ENCODE measurements at places on chromosomes 2 and 18.

- no peak for DNase-seq
Observed at GRCh38 chr2:66702301-66702700, 267.4 kb downstream of the MEIS1 start.

- no peak for DNase-seq
Observed at GRCh38 chr2:234483568-234484251, 13.2 kb downstream of the ARL4C start.

DNA sequence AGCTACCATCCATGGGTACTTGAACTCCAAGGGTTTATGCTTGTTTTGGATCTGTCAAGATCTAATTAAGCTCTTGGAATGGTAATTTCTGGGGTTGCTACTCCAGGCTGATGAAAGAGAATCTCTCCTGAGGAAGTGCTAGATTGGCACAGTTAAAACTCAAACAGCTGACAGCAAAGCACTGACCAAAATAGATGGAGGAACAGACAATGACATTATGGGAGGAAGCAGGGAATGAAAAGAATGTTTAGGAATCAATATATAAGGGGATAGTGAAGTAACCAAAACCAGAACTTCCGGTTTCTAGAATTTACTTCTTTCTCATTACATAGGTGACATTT, 6.3 kb downstream of the THUMPD2 start:
- DNase-seq: peak; percentile 45

DNA sequence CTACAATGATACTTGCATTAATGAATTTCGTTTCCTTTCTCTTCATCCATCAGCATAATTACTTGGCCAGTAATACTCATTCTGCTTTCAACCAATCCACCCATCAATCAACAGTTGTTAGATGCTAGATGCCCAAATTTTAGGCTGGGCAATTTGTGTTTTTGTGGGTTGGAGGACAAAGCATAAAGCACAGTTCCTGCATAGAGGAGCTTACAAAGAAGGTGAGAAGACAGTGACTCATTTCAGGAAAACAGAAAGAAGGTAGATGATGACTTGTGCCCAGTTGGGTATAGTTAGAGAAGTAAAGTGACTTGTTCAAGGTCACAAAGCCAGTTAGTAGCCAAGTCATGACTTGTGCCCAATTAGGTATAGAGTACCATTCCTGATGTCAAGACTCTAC, 1186.8 kb upstream of the CELF4 start:
- no peak for DNase-seq

DNA sequence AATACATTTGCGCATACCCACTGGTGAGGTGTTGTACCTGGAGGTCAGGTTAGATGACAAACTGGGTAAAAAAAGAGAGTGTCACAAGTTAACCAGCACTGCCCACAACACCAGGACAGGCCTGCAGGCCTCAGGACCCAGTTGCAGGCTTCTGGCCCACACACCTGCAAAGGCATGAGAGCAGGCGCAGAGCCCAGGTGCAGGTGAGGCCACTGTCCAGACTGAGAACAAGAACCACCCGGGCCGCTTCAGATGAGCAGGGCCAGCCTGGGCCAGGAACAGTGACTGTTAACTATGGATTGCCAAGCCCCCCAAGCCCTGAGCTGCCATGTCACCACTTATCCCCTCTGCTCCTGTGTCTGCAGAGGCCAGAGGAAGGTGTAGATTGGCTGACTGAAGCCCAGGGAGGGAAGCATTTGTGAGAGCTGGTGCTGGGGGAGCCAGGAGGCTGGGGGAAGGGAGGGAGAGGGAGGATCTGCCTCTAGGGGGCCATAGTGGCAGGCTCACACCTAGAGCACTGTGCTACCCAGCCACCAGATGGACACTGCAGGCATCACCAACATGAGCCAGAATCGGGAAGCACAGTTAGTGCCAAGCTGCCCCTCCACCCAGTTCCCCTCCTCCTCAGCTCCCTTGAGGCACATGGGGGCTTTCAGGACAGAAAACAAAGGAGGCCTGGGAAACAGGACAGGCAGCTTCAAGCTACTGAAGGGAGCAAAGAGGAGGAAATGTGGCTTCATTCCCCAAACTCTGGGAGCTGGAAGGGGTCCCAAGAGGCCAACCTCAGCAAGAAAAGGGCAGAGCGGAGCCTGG, 35.4 kb downstream of the SFXN5 start:
- peak; percentile 55 for DNase-seq

- no peak for DNase-seq
Observed at GRCh38 chr18:8816816-8817215, 111.5 kb downstream of the MTCL1 start.

DNA sequence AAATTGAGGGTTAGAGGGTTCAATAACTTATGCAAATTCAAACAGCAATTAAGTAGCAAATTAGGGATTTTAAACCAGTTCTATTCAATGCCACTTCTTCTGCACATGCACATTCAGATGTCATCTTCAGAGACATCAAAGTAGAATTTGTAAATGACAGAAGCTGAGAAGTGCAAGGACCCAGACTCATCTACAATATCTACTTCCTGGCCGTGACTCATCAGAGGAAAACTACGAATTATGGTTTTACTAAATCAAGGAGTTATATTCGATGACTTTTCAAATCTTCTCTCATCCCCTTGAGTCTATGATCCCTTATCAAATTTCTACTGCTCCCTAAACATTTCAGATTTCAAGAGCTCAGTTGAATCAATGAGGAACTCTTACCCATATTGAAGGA, 20.0 kb upstream of the STAT4 start:
- no peak for DNase-seq

- DNase-seq: peak; percentile 44
Observed at GRCh38 chr18:79507076-79507545, 111.4 kb downstream of the NFATC1 start.

DNA sequence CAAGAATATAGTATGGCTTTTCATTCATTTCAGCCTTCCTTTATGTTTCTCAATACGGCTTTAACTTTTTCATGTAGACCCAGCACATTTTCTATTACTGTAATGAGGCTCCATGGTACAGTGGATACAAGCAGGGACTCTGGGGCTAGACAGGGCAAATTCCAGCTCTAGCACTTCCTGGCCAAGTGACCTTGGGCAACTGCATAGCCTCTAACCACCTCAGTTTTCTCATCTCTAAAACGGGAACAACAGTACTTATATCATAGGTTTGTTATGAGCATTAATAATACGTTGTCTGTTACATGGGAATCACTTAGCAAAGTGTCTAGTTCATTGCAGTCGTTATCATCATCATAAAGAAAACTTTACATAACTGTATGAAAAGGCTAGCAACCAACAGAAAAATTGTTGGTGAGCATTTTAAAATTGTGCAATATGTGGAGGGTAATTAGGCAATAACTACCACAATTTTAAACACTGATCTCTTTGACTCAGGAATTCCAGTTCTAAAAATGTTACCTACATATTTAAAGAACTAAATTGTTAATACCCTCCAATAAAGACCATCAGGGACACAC, 13.7 kb upstream of the RMDN2 start:
- DNase-seq: no peak

- no peak for DNase-seq
Observed at GRCh38 chr2:46072101-46072820, 224.9 kb upstream of the EPAS1 start.

GRCh38 chr2:176468457-176469113, 199.3 kb downstream of the MTX2 start:
- DNase-seq: no peak

DNA sequence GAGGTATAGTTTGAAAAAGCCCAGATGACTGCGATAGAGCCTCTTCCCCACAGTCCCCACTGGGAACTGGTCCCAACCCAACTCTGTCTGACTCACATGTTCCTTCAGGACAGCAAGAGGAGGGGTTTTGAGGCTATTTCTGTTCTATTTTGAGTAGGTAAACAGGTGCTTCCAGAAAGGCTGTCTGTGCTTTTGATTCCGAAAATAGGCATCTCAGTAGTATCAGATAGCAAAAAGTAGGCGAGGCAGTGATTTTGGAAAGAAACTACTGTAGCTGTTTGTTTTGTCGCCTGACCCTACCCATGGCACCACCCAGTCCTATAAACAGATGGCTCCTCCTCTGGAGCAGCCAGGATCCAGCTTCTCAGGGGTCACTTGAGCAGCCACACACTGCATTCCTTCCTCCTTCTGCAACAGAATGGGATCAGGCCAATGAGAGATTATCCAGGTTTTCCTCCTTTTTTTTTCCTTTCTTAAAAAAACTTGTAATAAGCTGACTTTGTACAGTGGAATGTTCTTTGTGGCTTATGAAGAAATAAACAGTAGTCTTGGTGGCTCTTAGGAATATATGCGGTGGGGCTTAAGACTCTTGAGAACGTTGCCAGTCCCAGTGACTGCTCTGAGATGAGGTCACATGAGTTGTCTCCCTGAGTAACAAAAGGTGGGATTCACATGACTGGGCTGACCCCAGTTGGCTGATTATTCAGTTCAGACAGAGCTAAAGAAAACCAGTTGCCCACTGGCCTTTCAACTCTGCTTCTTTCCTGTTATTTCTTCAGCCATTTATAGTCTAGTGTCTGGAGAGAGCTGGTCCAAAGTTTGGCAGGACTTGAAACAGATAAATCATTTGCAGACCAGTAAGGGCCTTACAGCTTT, 98.6 kb downstream of the KCNS3 start:
- DNase-seq: peak; percentile 15

GRCh38 chr18:26159353-26159752, 25.7 kb downstream of the PSMA8 start:
- DNase-seq: peak; percentile 15

DNA sequence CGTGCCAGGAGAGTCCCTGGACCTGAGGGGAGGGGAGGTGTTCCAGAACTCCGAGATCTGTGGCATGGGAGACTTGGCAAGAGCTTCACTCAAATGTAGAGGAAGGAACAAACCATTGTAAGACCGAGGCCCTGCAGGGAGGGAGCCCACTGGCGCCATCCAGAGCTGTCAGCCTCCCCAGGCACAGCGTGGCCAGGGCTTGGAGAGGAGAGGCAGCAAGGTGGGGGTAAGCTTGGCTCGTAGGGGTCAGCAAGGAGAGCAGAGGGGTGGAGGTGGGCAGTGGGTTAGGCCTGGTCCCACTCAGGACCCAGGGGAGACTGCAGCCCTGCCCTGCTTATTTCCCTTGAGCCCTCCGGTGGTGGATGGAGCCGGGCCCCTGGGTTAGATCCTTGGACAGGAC, 3.6 kb downstream of the TMEM177 start:
- no peak for DNase-seq

GRCh38 chr2:222313816-222314215, 15.0 kb upstream of the PAX3 start:
- no peak for DNase-seq

- no peak for DNase-seq
Observed at GRCh38 chr18:23307567-23308295, 145.4 kb upstream of the RIOK3 start.

GRCh38 chr2:151475071-151475470, 65.4 kb downstream of the RIF1 start:
- no peak for DNase-seq

- no peak for DNase-seq
Observed at GRCh38 chr2:15383695-15384350, 177.3 kb downstream of the NBAS start.

DNA sequence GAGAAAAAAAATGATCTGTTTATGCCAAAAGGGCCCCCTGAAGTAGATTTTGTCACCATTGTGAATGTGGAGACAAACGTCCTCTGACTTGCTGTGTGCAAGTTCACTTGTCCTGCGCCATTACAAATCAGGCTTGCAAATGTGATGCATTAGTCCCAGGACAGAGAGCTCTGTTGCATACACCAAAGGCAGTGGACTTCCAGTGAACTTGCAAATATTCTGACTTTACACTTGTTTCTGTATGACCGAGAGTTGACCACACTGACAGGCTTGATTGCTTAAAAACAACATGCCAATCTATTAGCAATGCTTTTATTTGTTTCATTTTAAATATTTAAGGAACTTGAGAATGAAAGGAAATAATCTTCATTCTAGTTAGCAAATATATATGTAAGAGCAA, 293.2 kb downstream of the PLCL1 start:
- DNase-seq: peak; percentile 64

DNA sequence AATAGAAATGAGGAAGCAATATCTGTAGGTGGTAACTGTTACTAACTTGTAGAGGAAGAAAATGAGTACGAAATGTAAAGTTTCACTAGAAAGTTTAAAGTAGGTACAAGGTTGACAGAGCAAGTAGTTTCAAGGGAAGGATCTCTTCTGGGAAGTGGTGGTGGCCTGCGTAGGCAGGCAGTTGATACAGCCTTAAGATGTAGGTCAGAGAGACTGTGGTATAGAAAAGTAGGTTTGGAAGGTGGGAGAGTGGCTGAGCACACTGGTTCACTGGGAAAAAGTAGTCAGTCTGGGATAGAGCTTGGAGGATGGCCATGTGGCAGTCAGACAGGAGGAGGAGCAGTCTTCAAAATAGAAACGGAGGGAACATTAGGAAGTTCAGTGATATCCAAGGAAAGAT, 23.5 kb downstream of the KDM3A start:
- DNase-seq: no peak

GRCh38 chr18:3648641-3649040, 198.7 kb downstream of the TGIF1 start:
- no peak for DNase-seq

GRCh38 chr2:157443090-157443489, 799 bp downstream of the CYTIP start:
- peak; percentile 40 for DNase-seq

- no peak for DNase-seq
Observed at GRCh38 chr2:60569680-60570111, 16.2 kb upstream of the BCL11A start.

DNA sequence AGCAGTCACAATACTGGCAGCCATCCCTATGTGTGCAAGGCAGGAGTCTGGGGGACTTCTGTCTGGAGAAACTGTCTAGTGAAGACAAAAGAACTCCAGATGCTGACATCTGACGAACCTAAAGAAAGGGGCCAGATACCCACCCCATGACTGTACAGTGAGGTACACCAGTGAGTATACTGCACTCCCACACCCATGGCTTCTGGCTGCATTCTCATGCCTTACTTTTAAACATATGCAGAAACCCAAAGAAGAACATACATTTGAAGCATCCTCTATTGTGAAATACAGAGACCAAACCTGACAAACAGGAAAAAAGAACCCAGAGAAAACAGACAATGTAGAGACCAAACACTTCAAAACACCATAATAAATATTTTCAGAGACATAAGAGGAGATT, 102.2 kb downstream of the ACTR3 start:
- DNase-seq: no peak

GRCh38 chr2:173359231-173359630, 4.6 kb downstream of the CDCA7 start:
- DNase-seq: no peak

- no peak for DNase-seq
Observed at GRCh38 chr2:104049981-104050380, 803.9 kb upstream of the POU3F3 start.

- DNase-seq: no peak
Observed at GRCh38 chr2:178478130-178478438, 316 bp downstream of the FKBP7 start.

- DNase-seq: peak; percentile 13
Observed at GRCh38 chr2:12555012-12555645, 161.6 kb upstream of the TRIB2 start.
